ENCODE measurements at places on chromosomes 3 and 15.

GRCh38 chr3:24360957-24361356 lies 133.7 kb downstream of the THRB start:
- DNase-seq = no peak

GRCh38 chr3:71723452-71724170 lies 1.6 kb downstream of the EIF4E3 start:
- DNase-seq = no peak

- DNase-seq = peak; percentile 9
Measured at GRCh38 chr3:4512895-4513616, 19.9 kb downstream of the ITPR1 start.

- DNase-seq = no peak
Measured at GRCh38 chr3:85050821-85051220, 92.0 kb downstream of the CADM2 start.

Data from GM23338 (cell line).